NCI-H1417 (cell line): ENCODE measurements at places on chromosomes 2 and 18.

GRCh38 chr2:12774395-12774727 lies 57.6 kb downstream of the TRIB2 start:
- peak; percentile 49 for DNase-seq

DNA sequence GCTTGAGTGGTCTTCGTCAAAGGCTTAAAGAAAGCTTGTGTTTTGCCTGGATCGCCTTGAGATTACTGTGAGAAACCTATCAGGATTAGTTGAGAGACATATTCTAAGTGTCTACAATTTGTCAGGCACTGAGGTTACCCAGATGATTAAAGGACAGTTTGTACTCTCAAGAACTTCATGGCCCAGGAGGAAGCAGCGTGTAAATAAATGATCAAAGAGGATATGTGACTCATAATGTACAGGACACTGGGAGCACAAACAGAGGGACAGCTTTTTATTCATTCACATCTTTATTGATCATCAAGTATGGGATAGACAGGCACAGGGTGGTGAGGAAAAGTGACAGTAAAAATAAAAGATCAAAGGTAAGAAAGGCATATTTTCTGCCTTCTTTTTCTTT lies 152.6 kb upstream of the FSHR start:
- peak; percentile 42 for DNase-seq

DNA sequence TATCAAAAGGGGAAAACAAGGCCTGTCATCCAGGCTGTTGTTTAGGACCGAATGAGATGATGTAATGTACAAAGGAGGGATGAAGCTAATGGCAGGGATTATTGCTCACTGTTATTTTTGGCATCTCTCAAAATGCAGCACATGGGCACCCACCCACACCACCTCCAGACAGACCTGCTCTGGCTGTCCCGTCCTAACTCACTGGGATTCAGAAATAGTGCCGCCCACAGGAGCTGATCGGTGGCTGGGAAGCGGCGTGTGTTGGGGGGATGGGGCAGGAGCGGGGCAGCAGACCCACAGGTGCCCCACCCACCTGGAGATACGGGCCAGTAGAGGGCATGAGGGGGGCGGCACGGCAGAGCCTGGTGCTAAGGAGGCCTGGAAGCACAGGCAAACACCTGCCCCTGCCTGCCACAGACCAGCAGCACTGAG lies 52.2 kb downstream of the CRACDL start:
- DNase-seq, result no peak

DNA sequence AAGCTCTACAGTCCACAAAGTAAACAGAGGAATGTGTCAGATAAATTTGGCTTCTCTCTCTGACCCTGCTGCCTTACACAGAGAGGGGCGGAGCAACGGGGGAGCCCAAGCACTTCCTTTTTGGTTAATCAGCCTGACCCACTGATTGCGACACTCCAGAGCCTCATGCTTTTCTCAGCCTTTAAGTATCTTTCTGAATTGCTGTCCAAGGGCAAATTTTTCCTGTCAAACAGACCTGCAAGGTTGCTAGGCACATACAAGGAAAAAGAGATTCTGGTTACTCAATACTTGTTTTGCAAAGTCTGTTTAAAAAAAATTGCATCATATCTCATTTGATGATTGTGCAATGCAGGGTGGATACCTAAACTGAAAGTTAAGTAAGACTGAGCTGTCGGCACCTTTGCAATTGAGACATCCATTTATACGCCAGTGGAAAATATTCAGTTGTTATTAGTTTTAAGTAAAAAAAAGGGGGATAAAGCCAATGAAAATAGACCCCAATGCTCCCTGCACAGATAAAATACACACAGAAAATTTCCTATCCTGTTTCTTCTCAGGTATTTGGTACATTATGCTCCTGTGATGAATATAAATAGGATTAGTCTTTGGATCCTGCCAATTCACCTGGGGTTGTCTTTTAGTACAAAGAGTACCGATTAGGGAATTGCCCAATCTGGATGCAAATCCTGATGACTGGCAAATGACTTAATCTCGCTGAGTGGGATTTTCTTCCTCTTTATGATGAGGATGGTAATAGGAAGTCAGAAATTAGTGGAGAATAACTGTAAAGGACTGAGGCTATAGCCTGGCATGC lies 260.2 kb upstream of the TRIB2 start:
- peak; percentile 15 for DNase-seq

DNA sequence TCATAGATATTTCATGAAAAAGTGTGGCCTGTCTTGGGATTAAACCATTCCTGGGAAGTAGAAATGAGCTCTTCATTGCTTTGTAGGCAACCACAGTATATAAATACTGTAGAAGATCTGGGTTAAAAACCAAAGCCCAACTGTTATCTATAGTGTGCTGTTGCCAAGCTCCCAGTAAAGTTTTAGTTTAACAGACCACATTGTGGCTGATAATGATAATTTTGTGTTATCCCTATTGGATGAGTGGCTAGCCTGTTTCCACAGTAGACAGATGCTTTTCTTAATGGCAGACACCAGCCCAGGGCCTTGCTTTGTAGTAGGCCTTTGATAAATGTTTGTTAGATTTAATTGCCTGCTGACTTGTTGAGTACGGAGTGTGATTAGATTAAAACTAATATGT lies 52.1 kb downstream of the FMNL2 start:
- DNase-seq, result no peak

DNA sequence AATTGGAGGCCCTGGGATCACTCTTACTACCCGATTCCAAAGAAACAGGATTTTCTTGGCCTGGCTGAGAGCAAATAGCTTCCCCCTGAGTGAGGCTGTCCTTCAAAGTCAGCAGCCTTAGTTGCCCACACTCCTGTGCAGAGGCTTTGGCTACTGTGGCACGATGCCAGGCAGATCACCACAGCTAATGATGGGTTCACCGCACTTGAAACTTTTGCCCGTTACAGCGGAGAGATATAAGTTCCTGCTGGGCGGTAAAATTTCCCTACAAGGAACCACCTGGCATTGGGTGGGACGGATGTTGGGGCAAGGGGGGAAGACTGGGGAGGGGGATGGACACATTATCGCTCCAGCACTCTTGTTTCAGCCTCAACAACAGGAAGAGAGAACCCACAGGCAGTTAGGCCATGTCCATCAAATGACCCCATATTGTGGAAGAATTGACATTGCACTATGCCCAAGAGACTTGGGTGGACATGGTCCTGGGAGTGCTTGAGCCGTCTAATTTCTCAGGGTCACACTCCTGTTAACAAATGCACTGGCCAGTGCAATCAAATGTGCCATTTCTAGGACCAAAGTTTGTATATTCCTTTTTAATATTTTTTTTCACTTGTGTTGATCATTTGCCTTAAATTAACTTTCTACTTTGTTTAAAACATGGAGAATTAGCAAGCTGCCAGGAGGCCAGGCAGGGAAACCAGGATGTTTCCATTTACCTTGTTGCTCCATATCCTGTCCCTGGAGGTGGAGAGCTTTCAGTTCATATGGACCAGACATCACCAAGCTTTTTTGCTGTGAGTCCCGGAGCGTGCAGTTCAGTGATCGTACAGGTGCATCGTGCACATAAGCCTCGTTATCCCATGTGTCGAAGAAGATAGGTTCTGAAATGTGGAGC lies 4.4 kb downstream of the IL1B start:
- no peak for DNase-seq

DNA sequence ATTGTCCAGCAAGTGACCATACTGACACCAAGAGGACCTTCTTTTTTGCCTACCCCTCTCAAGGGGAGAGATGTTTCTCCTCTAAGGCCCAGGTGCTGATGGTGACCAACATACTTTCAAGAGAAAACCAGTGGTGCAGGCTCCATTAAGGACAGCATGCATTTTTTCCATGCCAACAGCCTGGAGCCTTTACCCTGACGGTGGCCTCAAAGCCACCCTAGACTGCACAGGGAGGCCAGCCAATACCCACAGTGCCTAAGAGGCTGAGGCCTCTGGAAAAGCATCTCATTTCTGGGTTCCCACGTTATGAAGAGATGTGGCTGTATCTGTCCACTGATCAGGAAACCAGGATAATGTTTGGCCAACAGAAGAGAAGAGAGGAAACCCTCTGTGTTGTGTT lies 19.3 kb downstream of the SPRED2 start:
- DNase-seq, result no peak

DNA sequence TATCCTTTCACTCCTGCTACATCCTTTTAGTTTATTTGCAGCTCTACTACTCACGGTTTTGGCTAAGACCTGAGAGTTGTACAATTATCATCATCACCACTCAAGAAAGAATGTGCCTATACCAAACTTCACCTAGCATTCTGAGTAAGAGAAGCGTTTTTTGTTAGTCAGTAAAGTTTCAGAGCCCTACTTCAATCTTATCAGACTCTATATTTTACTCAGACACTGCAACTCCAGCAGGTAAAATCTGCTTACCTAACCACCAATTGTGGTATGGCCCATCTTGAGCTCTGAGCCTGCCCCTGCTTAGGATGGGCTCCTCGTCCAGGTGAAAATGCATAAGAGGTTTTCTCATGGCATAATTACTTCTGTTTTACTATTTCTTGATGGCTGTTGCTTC lies 37.1 kb downstream of the ICOS start:
- no peak for DNase-seq

- no peak for DNase-seq
Measured at GRCh38 chr2:239201531-239201876, 199.3 kb downstream of the HDAC4 start.

DNA sequence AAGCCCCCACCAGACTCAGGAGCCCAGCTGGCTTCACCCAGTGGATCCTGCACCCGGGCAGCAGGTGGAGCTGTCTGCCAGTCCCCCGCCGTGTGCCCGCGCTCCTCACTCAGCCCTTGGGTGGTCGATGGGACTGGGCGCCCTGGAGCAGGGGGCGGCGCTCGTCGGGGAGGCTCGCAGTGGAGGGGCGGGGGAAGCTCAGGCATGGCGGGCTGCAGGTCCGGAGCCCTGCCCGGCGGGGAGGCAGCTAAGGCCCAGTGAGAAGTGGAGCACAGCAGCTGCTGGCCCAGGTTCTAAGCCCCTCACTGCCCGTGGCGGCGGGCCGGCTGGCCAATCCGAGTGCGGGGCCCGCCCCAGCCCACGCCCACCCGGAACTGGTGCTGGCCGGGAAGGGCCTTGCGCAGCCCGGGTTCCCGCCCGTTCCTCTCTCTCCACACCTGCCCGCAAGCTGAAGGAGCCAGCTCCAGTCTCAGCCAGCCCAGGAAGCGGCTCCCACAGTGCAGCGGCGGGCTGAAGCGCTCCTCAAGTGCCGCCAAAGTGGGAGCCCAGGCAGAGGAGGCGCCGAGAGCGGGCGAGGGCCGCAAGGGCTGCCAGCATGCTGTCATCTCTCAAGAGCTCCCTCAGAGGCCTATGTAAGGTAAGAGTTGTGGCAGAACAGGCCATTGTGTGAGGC lies 1307.8 kb upstream of the TMEFF2 start:
- DNase-seq, result peak; percentile 33
